ENCODE measurements at places on chromosomes 11 and 22.
A peak's percentile ranks its signal among the peaks of the same experiment; 100 is the strongest.

GRCh38 chr11:72609045-72609444 is 65.2 kb downstream of the PDE2A start:
- DNase-seq = no peak

DNA sequence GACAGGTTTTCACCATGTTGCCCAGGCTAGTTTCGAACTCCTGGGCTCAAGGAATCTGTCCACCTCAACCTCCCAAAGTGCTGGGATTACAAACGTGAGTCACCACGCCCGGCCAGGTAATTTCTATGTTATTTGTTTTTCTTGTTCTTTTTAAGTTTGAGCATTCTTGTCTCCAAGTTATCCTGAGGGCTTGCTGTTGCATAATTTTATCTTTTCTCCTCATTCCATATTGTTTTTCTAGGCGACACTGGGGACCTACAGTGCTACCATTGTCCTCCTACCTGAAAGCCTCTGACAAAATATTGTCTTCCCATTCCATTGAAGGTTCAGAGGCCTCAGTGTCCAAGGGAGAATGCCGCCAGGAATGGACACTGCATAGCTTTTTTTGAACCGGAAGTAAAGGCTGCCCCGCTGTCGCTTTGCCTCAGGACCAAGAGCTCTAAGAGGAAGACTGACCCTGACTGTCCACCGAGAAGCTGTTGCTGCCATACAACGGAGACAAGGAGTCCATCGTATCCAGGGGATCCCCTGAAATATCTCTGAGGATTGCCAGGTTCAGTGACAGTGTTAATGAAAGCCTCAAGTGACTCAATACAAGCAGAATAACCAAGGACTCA is 9.7 kb downstream of the AP5B1 start:
- no peak for DNase-seq

DNA sequence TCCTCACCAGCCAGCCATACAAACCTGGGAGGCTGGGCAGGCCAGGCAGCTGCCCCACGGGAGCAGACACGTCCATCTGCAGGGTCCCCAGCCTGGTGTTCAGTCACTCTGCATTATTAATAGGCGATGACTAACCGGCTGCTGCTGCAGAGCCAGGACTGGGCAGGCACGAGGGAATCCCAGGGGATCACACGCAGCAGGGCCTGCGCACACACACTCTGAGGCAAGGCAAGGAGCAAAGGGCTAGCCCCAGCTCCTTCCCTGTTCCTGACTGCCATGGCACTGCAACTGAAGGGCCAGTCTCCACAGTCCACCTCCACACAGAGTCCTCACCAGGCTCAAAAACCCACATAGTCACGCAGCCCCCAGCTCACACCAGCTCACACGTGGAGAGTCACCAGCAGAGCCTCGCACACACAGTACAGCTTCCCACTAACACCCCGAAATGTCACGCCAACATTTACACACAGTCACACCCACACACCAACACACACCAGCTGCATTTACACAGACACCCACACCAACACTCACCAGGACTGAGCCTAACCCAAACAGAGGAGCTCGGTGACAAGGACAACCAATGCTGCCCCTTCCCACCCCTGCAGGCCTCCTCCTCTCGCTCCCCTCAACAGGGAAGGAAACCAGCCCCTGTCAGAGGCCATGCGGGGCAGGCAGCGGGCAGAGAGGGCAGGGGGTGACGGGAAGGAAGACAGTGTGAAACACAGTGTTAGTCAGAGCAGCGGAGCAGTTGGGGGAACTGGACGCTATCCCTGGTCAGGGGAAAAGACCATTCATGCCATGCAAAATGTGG is 47.3 kb downstream of the NRXN2 start:
- DNase-seq = no peak

DNA sequence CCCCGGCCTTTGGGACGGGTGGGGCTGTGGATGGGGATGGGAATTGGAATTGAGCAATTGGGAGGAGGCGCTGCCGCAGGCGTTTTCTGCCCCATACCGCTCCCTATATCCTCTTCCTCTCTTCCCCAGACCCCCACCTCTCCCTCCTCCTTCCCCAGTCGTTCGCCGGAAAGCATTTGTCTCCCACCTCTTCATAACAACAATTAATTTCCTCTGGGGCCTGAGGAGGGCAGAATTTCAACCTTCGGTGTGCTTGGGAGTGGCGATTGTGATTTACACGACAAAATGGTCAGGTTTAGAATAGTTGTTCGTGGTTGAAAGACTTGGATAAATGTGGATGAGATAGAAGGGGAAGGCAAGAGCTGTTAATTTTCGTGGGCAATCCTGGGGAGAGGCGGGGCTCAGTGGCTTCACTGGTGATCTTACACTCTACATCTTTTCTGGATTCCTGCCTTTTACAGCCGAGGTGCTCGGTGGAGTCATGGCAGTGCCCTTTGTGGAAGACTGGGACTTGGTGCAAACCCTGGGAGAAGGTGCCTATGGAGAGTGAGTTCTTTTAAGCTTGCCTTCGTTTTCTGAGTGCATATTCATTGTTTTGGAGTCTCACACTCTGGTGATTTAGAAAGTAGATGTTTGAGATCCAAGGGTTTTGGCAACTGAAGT is 1.5 kb downstream of the CHEK1 start:
- DNase-seq = no peak

DNA sequence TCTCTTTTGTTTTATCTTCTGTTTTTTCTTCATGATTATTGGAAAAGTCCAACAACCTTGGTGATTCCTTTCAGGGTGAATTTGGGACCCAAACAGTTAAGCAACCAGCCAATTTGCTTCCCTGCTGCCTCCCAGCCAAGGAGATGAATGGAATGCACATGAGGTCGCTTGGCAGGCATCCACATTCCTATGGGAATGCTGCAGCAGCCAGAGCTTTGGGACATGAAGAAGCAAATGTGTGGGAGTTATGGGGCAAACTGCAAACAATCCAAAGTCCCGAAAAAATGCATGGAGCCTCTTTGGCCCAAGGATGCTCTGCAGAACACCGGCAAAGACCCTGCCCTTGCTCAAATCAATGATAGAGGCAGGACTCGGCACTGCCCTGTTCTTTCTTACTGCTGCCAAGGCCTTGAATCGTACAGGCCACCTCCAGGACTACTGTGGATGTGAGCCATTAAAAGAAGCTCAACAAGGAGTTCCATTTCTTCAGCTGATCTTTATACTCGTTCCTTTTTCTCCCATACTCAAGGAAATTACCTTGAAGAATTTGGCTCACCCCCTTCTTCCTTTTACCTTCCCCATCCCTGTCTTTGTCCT is 117.3 kb upstream of the TEAD1 start:
- peak; percentile 10 for DNase-seq

DNA sequence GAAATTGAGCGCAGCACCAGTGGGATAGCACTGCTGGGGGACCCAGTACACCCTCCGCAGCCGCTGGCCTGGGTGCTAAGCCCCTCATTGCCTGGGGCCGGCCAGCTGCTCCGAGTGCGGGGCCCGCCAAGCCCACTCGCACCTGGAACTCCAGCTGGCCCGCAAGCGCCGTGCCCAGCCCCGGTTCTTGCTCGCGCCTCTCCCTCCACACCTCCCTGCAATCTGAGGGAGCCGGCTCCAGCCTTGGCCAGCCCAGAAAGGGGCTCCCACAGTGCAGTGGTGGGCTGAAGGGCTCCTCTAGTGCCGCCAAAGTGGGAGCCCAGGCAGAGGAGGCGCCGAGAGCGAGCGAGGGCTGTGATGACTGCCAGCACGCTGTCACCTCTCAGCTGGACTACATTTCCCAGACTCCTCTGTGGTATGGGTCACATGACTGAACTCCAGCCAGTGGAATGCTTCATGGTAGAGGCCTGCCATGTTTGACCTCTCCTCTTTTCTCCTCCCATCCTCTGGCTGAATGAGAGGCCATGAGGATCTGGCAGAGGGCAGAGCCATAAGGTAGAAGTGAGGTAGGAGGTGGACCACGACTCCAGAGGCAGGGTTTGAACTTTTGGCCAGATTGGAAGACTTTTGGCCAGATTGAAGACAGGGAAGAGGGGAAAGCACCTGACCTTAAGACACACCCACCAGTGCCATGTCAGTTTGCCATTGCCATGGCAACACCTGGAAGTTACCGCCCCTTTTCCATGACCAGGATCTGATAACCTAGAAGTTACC is 6.2 kb downstream of the MRGPRD start:
- no peak for DNase-seq

Data from glomerular endothelial cell (primary cell).